ENCODE measurements at places on chromosomes 12 and 14. TPM values are rescaled to one million over a fixed set of nuclear protein-coding genes. Genes with fewer than 3 reads are reported as not detected.

Gene PRR4
- 2.5 TPM for total RNA-seq

- DNase-seq, result peak; percentile 16
- H3K27ac ChIP-seq, result peak overlapping the region; percentile 46
- no peak overlapping the region for H3K4me3 ChIP-seq
These were observed 43.5 kb downstream of the SYNE2 start for GRCh38 chr14:63896278-63896720.

DNA sequence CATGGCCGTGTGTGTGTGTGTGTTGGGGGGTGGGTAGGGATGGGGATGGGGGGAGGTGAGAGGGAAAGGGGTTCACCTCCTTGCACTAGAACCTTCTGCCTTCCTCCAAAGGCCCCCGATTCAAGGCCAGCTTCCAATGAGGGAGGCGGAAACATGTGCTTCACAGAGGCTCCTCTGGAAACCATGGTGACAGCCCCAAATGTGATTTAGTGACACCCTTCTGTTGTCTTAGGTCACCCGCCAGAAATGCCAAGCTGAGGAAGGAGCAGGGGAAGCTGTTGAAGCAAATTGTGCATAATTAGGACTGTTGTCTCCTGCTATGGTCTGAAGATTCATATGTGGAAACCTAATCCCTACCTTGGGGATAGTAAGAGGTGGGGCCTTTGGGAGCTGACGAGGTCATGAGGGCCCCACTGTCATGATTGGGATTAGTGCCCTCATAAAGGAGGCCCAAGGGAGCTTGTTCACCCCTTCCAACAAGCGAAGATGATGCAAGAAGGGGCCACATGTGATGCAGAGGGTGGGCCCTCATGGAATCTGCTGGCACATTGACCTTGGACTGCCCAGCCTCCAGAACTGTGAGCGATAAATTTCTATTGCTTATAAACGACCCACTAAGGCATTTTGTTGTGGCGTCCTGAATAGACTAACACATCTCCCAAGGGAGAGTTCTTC is 95.2 kb downstream of the AACS start:
- H3K27ac ChIP-seq, result no peak overlapping the region
- no peak for DNase-seq
- no peaks in the 10 kb centered on the region for H3K27me3 ChIP-seq
- H3K4me3 ChIP-seq, result no peak overlapping the region

DNA sequence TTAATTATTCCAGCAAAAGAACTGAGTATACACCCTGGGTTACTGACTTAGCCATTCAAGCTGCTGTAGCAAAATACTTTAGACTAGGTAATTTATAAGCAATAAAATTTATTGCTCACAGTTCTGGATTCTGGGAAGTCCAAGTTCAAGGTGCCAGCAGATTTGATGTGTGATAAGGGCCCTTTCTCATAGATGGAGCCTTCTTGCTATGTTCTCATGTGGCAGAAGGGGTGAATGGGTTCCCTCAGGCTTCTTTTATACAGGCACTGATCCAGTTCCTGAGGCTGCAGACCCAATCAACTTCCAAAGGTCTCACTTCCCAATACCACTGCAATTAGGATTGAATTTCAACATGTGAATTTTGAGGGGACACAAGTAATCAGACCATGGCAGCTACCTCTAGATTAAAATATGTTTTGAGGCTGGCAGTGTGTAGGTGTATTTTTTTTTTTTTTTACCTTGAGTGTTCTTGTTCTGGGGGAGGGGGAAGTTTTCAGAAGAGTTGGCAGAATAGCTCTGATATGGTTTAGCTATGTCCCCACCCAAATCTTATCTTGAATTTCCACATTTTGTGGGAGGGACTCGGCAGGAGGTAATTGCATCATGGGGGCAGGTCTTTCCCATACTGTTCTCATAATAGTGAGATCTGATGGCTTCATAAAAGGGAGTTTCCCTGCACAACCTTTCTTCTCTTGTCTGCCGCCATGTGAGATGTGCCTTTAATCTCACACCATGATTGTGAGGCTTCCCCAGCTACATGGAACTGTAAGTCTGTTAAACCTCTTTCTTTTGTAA is 178.2 kb downstream of the RASSF9 start:
- no peaks in the 10 kb centered on the region for H3K36me3 ChIP-seq
- no peak overlapping the region for H3K4me3 ChIP-seq
- H3K4me1 ChIP-seq, result no peaks in the 10 kb centered on the region
- H3K27ac ChIP-seq, result no peak overlapping the region
- DNase-seq, result no peak
- no peaks in the 10 kb centered on the region for H3K27me3 ChIP-seq

Gene PAPLN
- total RNA-seq, result 10.1 TPM

GRCh38 chr14:61116369-61116768 is 135.3 kb downstream of the SLC38A6 start:
- no peaks in the 10 kb centered on the region for H3K4me1 ChIP-seq
- H3K4me3 ChIP-seq, result no peak overlapping the region
- no peaks in the 10 kb centered on the region for H3K36me3 ChIP-seq
- H3K27me3 ChIP-seq, result no peaks in the 10 kb centered on the region

GRCh38 chr14:90281756-90282155 is 25.4 kb downstream of the PSMC1 start:
- no peaks in the 10 kb centered on the region for H3K36me3 ChIP-seq
- H3K4me1 ChIP-seq, result no peaks in the 10 kb centered on the region
- no peaks in the 10 kb centered on the region for H3K27me3 ChIP-seq

- H3K4me3 ChIP-seq, result peak overlapping the region; percentile 83
- H3K27me3 ChIP-seq, result no peaks in the 10 kb centered on the region
- no peaks in the 10 kb centered on the region for H3K36me3 ChIP-seq
- H3K27ac ChIP-seq, result peak overlapping the region; percentile 90
These were observed 252.3 kb downstream of the EFCAB11 start for GRCh38 chr14:89702073-89702875.

Gene KLHDC1
- 6.7 TPM for total RNA-seq

Gene BHLHE41
- 2.4 TPM for total RNA-seq

Gene RNU7-1
- not detected for total RNA-seq

GRCh38 chr12:26632756-26633155 is 200.2 kb downstream of the ITPR2 start:
- H3K4me3 ChIP-seq, result no peak overlapping the region
- H3K27me3 ChIP-seq, result no peaks in the 10 kb centered on the region
- peaks cover 10% of the 10 kb centered on the region for H3K4me1 ChIP-seq
- DNase-seq, result no peak
- H3K36me3 ChIP-seq, result no peaks in the 10 kb centered on the region

DNA sequence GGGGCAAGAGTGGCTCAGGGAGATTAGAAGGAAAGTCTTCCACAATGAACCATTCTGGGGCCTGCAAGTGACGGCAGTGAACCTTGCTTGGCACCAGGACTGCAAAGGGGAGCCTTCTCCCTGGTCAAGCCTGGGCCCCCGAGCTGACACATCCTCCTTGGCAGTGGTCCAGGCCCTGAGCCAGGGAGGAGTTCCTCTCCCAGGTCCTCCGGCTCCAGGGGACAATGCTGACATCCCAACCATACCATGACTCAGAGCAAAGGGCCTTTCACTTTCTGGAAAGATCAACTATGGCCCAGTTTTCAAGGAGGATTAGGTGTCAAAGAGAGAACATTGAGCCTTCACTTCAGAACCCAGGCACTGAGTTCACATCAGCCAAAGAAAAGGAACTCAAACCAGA is 756.5 kb upstream of the TBX3 start:
- peak; percentile 63 for DNase-seq
- H3K27ac ChIP-seq, result no peak overlapping the region
- H3K4me3 ChIP-seq, result no peak overlapping the region
- peaks cover 4% of the 10 kb centered on the region for H3K4me1 ChIP-seq

DNA sequence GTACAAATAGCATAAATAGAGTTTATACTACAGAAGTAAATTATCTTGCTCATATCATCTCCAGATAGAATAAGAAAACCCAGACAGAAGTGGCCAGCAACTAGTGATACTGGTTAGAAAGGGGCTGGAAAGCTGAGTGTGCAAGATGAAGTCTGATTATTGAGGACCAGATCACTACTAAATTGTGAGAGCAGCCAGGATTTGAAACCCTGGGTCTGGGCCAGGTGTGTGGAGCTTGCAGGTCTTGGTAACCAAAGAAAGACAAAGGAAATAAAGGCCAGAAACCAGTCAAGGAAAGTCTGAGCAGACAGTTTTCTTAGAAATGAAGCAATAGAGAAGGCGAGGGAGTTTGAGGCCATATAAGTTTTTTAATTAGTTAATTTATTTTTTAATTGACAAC is 611.8 kb downstream of the ETNK1 start:
- no peak for DNase-seq
- no peak overlapping the region for H3K4me3 ChIP-seq
- H3K27me3 ChIP-seq, result no peaks in the 10 kb centered on the region
- H3K4me1 ChIP-seq, result peaks cover 6% of the 10 kb centered on the region
- no peaks in the 10 kb centered on the region for H3K36me3 ChIP-seq
- H3K27ac ChIP-seq, result no peak overlapping the region

Gene ERC1
- total RNA-seq, result 23.8 TPM

GRCh38 chr12:89825591-89826449 is 117.2 kb upstream of the ATP2B1 start:
- H3K4me3 ChIP-seq, result no peak overlapping the region
- H3K27ac ChIP-seq, result no peak overlapping the region
- no peaks in the 10 kb centered on the region for H3K36me3 ChIP-seq
- H3K27me3 ChIP-seq, result no peaks in the 10 kb centered on the region
